ENCODE measurements at places on chromosomes 11 and 22. TPM values are rescaled to one million over a fixed set of nuclear protein-coding genes. Genes with fewer than 3 reads are reported as not detected.

DNA sequence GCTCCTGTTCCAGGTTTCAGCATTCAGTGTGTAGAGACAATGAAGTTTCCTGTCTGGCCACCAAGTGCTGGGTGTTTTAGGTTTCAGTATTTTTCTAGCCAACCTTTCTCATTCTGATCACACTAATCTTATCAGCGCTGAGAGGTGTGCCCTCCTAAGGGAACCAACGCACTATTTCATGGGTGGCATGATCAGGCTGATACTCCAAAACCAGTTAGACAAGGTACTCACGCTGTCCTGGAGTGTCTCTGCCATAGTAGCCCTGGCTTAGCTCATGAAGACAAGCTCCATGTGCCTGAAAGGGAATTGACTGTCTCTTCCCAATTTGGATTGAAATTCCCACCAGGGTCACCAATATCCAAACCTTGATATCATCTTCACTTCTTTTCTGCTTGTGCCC, 8.0 kb upstream of the RAB38 start:
- DNase-seq, result no peak

The OR4C46 gene
- not detected for total RNA-seq

DNA sequence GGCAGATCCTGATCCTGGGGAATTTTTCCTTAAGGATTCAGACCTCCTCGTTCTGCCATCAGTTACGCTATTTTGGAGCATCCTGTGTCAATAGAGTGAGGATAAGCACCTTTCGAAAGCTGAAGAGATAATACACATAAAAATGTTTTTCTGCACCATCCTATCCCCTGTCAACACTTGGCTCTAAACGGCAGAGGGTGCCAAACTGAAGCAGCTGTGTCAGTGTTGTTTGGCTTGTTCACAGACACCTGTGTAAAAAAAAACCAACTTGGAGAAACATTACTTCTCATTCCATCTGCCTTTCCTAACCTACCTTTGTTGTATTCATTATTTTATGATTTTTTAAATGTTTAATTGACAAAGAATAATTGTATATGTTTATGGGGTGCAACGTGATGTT, 417.0 kb upstream of the DDI1 start:
- peak; percentile 33 for DNase-seq

GRCh38 chr11:119664063-119664572, 64.9 kb downstream of the NECTIN1 start:
- DNase-seq, result no peak

DNA sequence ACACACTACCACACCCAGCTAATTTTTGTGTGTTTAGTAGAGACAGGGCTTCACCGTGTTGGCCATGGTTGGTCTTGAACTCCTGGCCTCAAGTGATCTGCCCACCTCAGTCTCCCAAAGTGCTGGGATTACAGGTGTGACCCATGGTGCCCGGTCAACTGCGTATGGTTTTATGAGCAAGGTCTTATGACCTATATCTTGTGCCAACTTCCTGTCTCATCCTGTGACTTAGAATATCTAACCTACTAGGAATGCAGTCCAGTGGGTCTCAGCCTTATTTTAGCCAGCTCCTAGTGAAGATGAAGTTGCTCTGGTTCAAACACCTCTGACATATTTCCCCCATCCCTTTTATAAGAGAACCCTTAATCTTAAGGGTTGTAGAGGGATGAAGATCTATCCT, 66.1 kb upstream of the OR5AN1 start:
- DNase-seq, result no peak

DNA sequence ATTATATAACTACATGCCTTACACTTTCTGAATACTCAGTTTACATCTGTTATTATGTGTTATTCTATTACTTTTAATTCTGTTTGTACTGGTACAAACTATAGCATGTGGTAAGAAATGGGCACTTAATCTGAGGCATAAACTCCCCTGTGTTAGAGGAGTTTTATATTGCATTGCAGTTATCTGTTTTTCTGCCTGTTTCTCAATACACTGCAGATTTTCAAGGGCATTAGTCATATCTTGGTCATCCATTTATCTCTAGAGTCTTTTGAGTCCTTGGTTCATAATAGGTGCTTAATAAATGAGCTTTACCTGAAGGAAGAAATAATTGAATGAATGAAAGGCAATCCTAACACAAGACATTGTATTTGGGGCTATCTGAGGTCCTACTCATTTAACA, 182.9 kb upstream of the CTSC start:
- DNase-seq, result no peak

- no peak for DNase-seq
These were observed 102.1 kb upstream of the FAT3 start for GRCh38 chr11:92122561-92122960.

The SLC37A2 gene
- total RNA-seq, result 0.95 TPM

The OR5B21 gene
- not detected for total RNA-seq

The OSBP gene
- 21.0 TPM for total RNA-seq

DNA sequence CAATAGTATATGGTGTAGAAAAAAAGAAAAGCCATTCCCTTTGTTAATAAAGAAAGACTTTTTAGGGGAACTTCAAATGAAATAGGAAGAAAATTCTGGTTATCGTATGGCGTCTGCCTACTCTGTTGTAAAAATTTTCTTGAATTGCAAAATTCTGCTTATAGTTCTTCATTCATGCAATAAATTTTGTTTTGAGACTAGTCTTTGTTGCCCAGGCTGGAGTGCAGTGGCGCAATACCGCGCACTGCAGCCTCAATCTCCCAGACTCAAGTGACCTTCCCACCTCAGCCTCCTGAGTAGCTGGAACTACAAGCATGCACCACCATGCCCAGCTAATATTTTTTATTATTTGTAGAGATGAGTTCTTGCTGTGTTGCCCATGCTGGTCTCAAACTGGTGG, 5.8 kb downstream of the DDIAS start:
- no peak for DNase-seq

DNA sequence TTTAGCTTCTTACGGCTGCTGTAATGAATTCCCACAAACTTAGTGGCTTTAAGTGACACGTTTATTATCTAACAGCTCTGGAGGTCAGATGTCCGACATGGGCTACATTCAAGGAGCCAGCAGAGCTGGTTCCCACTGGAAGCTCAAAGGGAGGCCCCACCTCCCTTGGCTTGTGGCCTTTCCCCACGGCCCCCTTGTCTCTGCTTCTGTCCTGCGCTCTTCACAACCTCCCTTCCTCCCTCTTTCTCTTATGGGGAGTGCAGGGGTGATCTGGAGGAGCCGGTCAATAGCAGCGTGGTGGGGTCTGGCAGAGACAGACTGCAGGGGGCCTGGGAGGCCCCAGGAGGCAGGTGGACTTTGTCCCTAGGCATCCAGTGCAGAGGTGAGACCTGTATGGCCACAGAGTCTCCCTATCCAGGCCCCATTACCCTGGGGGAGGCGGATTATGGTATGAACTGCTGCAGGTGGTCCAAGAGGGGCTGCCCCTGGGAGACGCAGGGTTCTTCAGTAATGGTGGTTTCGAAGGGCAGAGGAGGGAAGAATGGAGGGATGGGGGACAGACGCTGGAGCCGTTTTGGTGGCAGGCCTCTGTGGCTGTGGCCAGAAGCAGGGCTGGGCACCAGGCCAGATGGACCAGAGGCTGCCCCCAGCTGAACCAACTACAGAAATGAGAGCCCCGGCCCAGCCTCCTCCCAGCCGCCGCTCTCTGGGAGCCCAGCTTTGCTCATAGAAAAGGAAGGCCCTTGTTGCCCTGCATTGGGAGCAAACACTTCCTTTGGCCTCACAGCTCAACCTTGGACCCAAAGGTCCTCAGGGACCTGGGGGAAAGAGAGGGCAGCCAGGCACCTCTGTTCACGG, 30.7 kb upstream of the KCNQ1OT1 start:
- DNase-seq, result no peak

GRCh38 chr22:37807410-37808293, at the start of gene GCAT:
TSS of gene GCAT (plus strand) at chr22:37807934. CDS start at chr22:37807968, 34 bp downstream.
- peak; percentile 81 for DNase-seq

- DNase-seq, result no peak
These were observed 123.5 kb upstream of the PARVA start for GRCh38 chr11:12253843-12254281.

The CHST1 gene
- 2.0 TPM for total RNA-seq

- peak; percentile 25 for DNase-seq
These were observed 45.4 kb downstream of the GRAMD1B start for GRCh38 chr11:123475469-123475868.

- no peak for DNase-seq
These were observed 1.3 kb downstream of the PPP2R5B start for GRCh38 chr11:64925536-64926436.

The KDM4D gene
- 0.81 TPM for total RNA-seq

The LDHAL6A gene
- total RNA-seq, result not detected

The HTR3B gene
- total RNA-seq, result not detected

The TNNT3 gene
- total RNA-seq, result not detected

- DNase-seq, result peak; percentile 90
These were observed 81.2 kb downstream of the GRAMD1B start for GRCh38 chr11:123511037-123511870.

The NRGN gene
- 7.1 TPM for total RNA-seq

DNA sequence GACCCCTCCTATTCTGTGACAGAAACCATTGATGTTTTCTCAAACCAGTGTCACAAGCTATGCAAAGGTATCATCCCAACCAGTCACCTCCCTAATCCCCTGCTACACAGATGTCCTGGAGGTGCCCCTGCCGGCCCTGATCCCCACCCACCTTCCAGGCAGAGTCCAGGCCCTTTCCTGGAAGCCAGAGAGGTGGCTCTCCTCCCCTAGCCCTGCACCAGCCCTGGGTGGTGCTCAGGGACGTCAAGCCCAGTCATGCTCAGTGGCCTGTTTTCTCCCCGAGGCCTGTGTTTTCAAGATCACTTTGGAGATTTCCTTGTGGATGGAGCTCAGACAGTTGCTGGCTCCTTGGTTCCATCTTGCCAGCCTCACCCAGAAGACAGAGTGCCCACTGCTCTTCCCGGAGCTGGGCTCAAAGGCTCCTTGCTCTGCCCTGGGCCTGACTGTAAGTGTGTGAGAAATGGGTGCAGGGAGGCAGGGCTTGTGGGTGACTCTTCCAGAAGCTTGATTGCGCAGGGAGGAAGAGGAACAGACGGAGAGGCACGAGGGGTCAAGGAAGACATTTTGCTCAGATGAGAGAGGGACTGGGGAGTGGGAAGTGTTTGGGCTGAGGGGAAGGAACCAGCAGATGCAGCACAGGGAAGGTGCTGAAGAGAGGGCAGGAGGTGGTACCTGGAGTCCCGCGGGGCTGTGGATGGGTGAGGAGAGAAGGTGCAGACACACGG, 11.3 kb downstream of the P2RY6 start:
- no peak for DNase-seq

The NCAM1 gene
- 5.0 TPM for total RNA-seq

GRCh38 chr11:45755281-45755859, 49.6 kb upstream of the SLC35C1 start:
- DNase-seq, result no peak

- DNase-seq, result peak; percentile 86
These were observed 593.7 kb downstream of the METTL15 start for GRCh38 chr11:28701760-28702449.

The CTSF gene
- 11.3 TPM for total RNA-seq

GRCh38 chr22:50297510-50298265, 9.8 kb downstream of the PLXNB2 start:
- no peak for DNase-seq

The DEPDC7 gene
- 6.9 TPM for total RNA-seq

The MS4A4E gene
- total RNA-seq, result not detected

GRCh38 chr11:34317036-34317360, 40.8 kb downstream of the ABTB2 start:
- no peak for DNase-seq

The KRTAP5-11 gene
- not detected for total RNA-seq

The MRPL21 gene
- total RNA-seq, result 110 TPM

The YDJC gene
- 26.7 TPM for total RNA-seq

The FERMT3 gene
- total RNA-seq, result not detected

The TREH gene
- not detected for total RNA-seq

GRCh38 chr22:33577862-33578411, 342.3 kb downstream of the LARGE1 start:
- DNase-seq, result no peak

GRCh38 chr11:38927993-38928392, 2330.0 kb upstream of the RAG2 start:
- no peak for DNase-seq

DNA sequence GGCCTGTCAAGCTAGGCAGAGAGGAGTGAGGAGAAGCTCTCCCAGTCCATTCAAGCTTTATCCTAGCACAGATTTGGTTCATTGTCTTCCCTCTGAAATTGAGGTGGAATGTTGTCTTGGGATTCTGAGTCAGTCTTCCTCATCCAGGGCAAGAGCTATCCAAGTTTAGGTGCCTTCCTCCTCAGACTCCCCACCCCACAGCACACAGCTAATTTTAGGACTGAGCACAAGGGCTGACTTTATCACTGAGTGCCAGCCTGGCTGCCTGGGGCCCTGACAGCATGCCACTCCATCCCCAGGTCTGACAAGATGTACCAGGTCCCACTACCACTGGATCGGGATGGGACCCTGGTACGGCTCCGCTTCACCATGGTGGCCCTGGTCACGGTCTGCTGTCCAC, 2.6 kb downstream of the PGAP2 start:
- no peak for DNase-seq
